ENCODE measurements at places on chromosomes 12 and 14.

DNA sequence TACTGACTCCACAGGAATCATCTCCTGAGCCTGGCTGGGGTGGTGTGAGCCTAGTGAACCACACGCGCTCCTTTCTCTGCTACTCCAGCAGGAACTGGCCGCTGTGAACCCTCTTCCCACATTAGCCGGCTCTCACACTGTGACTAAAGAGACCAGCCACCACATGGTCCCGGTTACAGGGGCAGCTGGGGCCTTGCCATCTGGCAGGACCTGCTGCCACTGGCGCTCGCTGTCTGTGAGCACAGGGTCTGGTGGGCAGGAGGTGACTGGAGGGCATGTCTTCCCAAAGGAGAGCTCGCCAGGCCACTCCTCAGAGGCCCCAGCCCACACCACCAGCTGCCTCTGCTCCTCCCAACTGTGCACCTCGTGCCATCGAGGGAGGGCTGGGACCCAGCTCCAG lies 99.3 kb downstream of the SINHCAF start:
- peak; percentile 52 for ATAC-seq

GRCh38 chr12:104828015-104828414 lies 130.1 kb downstream of the SLC41A2 start:
- no peak for ATAC-seq

DNA sequence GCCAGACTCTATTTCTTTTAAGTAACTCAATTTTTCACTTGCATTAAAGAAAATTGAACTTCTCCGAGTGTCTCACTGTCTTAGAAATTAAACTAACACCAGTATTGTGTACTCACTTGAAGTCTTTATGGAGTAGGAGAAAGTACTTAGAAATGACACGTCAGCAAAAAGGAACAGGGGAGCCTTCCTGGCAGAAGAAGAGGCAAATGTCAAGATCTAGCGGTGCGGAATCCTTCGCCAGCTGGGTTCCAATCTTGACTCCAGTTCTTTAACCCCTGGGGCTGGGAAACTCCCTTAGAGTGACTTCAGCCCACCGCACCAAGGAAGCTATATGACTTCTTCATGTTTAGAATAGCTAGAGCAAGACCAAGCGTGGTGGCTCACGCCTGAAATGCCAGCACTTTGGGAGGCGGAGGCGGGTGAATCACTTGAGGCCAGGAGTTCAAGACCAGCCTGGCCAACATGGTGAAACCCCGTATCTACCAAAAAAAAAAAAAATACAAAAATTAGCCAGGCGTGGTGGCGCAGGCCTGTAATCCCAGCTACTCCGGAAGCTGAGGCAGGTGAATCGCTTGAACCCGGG lies 34.4 kb downstream of the WBP11 start:
- ATAC-seq = no peak

DNA sequence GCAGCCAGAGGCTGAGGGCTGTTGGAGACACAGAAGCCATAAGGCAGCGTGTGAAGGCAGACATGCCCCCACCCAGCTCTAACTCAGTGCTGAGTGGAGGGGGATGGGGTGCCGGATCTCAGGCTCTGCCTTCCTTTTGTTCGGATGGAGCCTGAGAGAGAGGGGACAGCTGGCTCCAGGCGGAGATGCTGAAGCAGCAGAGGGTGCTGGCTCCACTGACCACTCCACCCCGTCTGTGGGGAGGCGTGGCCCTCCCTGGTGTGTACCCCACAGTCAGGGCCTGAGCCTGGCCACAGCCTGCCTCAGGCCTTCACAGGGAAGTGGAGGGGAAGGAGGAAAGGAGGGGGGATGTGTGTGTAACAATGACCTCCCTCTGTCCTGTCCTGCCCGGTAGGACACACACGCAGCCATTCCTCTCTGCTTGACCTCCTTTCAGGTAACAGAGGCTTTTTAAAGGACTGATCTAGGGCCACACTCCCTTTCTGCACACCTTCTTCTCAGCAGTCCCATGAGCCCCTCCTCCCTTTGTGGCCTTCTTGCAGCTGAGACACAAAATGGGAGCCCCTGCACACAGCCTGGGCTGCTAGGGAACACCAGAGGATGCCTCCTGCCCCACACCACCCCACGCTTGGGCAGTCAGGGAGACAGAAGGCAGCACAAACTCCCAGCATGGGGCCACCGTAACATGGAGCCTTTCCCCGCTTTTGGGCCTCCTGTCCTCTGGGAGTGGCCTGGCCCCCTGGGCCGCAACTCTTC lies 9.6 kb upstream of the ENDOU start:
- no peak for ATAC-seq

GRCh38 chr12:1881301-1881700 lies 37.2 kb downstream of the CACNA2D4 start:
- no peak for ATAC-seq

DNA sequence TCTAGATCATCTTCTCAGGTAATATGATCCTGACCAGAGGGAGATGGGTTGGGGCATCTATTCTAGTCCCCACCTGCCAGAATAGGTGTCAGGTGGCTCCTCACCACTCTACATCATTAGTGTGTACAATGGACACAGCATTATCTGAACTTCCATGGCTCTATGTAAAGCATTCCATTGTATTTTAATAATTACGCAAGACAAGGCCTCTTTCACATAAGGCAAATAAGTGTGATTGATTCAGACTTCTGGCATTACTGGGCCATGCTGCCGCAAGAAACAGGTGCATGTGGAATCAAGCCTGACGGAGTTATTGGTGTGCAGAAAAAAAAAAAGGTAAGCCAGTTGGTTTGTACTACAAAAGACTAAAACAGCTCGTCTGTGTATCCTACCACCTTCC lies 3.1 kb upstream of the DDHD1 start:
- ATAC-seq = no peak

DNA sequence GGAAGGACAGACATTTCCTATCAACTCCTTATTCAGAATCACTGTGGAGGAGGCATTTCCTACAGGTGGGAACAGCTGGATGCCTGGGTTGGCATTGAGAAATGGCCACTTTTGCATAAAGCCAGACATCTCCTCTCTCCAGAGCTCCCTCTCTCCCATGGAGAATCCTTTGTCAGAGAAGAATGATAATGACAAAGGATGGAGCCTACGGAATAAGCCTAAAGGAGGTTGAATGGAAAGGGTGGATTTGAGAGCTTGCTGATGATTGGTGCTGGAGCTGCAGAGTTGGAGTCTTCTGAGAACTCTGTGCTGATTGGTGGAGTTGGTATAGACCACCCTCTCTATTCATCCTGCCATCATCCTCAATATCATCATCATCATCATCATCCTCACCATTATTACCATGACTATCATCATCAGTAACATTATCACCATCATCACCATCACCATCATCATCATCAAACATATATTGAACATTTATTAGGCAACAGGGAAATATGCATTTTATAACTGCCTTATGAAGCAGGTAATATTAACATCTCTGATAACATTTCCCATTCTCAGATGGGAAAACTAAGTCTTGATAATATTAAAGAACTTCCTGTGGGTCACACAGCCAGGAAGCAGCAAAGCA lies 89.2 kb upstream of the HSPB8 start:
- no peak for ATAC-seq

- peak; percentile 85 for ATAC-seq
These were observed at the start of gene TMEM263 for GRCh38 chr12:106955377-106956047. Gene TMEM263 (plus strand): TSS chr12:106955907. CDS start chr12:106967117, 11,210 bp downstream.

GRCh38 chr12:122688291-122688690 lies 14.9 kb downstream of the HCAR2 start:
- ATAC-seq = no peak

GRCh38 chr12:122743895-122744525 lies 8.6 kb upstream of the DENR start:
- ATAC-seq = no peak

GRCh38 chr12:75754698-75755097 lies 243.3 kb upstream of the KRR1 start:
- ATAC-seq = no peak

GRCh38 chr14:92902726-92903125 lies 20.2 kb upstream of the CHGA start:
- no peak for ATAC-seq

- ATAC-seq = no peak
These were observed 564.8 kb downstream of the VRK1 start for GRCh38 chr14:97361958-97362357.

- ATAC-seq = peak; percentile 87
These were observed 29.2 kb downstream of the FOS start for GRCh38 chr14:75307700-75308379.

DNA sequence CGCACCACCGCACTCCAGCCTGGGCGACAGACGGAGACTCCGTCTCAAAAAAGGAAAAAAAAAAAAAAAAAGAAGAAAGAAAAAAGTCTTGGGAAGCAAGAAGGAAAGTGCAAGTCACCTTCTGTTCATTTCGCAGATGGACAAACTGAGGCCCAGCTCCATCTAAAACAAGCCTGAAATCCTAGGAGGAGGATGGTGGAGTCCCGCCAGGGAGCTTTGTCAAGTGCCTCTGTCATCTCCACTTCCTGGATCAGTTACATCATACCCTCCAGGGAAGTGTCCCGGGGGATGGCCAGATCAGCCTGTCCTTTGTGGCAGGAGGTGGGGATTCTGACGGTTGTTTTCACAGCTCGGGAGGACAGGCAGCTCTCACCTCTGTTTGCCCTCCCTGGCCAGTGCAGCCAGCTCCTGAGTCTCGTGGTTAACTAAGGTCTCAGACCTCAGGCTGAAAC lies 8.7 kb upstream of the SDSL start:
- no peak for ATAC-seq

- no peak for ATAC-seq
These were observed 71.7 kb downstream of the FLRT2 start for GRCh38 chr14:85601690-85602089.

DNA sequence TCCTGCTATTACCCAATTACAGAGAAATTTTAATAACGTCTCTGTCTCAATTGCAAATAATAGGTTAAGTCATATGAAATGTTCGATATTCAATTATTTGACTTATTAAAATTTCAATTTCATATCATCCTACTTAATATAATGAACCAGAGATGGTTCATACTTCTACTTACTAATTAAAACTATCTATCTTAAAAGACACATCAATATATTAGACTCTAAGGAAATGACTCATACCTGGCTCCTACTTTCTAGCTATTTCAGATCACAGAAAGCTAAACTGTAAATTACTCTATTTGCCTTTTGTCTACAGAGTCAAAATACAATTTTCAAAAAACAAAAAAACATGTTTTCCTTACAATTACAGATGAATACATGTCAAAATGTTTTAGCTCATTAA lies 99.6 kb downstream of the CAPZA3 start:
- ATAC-seq = peak; percentile 44

All from SK-N-SH treated with all-trans-retinoic acid at 6 μM for 48 hours (cell line).